ENCODE measurements at places on chromosomes 6 and 20.

GRCh38 chr6:127053875-127054235, 64.6 kb upstream of the RSPO3 start:
- no peak for DNase-seq

DNA sequence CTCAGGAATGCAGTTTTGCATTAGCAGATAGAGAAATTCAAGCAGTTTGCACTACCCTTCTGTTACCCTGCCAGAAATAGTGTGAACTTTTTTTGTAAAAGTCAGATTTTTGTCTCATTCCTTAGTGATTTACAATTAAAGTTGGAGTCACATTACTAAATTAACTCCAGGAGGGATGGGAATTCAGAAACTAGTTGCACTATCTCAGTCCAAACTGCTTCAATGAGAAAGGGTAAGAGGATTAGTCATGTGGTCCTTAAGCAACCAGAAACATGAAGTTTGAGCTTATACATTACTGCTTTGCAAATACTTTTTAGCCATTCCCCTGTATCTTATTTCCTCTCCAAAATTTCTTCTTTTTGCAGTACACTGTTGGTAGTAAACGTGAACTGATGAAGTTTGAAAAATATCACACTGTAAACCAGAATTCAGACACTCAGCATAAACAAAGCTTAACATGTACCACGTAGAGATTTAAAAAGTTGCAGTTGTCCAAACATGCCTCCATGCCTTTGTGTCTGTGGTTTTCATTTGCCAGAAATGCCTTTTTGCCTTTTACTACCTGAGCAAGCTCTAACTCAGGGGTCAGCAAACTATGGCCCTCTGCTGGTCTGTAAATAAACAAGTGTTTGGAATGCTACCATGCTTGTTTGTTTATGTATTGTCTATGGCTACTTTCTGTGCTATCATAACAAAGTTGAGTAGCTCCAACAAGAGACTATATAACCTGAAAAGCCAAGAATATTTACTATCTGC, 49.7 kb downstream of the TP53INP2 start:
- DNase-seq, result no peak

- no peak for DNase-seq
Measured at GRCh38 chr20:46991880-46992639, 97.4 kb downstream of the EYA2 start.

- DNase-seq, result no peak
Measured at GRCh38 chr6:83442752-83443151, 11.9 kb upstream of the ME1 start.

DNA sequence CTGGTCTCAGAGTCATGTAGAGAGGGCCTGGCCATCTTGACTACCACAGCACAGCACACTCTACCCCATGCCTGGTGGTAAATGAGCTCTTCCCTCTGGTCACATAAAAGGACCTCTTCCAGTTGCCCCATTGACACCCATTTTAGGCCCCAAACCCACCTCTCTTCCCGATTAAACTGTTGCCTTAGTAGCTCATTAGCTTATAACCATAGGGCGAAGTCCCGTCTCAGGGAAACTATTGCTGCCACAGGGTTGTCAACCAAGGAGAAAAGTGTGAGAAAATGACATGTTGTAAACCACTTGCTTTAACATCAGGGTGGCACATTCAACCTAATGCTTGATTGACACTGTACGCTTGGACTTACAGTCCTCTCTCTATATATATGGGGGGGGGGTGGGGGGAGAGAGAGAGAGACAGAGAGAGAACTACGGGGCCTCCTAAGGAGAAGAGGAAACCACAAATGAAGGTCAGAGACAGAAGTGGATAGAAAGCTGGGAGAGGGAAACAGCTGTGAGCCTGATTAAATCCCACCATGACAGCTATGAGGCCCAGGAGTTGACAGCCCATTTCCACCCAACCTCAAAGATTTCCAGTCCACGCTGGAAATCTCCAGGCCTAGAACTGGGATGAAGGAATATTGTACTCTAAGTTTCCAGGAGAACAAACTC, 14.9 kb upstream of the BTN1A1 start:
- no peak for DNase-seq

DNA sequence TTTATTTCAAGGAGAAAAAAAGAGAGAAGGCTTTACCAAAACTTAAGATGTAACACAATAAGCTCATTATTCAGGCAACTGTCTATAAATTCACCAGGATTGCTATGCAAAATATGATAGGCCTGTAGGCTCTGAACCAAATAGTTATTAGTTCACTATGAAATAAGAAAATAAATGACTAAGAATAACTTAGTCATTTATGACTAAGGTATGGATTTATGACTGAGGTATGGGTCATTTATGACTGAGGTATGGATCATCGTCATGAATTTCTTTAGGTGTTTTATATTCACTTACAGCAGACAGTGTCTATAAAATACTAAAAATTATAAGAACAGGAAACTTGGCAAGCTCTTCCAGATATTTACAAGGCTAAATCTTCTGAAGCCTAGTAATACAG, 52.1 kb upstream of the SNX9 start:
- DNase-seq, result no peak

DNA sequence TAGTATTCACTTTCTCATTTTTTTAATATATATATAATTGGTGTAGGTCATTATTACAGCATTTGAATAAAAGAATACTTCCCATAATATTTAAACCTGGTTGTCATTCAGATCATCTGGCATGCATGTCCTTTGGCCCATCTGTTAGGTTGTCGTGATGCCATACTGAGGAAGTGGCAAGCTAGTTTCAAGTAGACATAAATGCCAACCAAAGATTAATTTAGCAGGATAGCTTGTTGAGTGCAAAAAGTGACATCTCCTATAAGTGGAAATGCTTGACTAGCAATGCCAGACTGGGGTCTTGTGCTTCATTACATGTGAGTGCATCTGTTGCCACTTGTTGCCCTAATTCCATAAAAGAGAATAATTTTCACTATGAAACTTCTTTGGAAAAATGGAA, 1044.7 kb downstream of the GRIK2 start:
- DNase-seq, result no peak

- DNase-seq, result no peak
Measured at GRCh38 chr20:12924126-12924525, 84.6 kb upstream of the SPTLC3 start.

DNA sequence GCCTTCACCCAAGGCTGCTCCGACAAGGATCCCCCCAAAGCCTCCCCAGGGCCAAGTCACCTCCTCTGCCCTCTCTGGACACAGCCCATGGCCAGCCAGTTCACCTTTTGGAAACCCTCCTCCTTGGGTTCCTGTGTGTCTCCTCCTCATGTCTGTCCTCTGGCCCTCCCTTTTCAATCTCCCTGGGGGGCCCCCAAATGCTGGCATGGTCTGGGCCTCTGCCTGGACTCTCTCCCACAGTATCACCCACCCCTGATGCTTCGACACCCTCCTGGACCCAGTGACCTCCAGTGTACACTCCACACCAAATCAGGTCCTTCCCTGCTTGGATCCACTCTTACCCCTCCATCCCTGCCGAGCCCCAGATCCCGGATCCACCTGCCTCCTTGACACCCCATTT, 46.7 kb upstream of the NNAT start:
- DNase-seq, result no peak

DNA sequence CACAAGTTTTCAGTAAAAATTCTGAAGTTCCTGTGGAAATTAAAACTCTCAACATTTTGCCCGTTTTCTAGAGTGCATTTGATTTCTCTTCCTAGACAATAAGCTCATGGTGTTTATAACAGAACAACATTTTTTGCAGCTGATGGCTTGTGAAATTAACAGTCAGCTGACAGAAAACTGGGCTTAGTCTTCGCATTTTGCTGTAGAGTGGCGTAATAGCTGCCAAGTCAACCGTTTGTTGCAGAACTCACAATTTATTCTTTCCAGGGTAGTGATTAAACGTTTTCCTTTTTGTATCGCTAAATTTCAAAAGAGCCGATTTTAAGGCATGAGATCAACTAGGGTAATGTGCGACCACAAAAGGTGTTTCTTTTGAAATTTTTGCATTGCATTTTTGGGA, 1.4 kb downstream of the SPO11 start:
- no peak for DNase-seq

DNA sequence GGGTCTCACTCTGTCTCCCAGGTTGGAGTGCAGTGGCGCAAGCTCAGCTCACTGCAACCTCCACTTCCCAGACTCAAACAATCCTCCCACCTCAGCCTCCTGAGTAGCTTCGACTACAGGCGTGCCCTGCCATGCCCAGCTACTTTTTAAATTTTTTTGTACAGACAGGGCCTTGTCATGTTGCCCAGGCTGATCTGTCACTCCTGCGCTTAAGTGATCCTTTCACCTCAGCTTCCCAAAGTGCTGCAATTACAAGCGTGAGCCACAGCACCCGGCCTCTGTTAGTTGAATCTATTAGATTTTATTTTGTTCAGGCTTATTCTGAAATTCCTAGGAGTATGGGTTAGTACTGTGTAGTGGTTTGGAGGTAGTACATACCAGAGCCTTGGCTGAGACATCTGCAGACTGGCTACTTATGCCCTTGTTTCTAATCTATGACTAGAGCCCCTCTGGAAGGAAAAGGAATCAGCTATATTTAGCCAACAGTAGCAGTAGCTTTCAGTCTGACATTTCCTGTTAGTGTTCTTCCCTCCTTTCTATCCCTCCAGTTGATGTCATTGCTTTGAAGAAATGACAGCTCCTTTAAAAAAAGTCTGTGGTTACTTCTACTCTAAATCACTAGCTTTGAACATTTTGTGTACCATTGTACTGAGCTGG, 74.4 kb downstream of the ITCH start:
- no peak for DNase-seq

DNA sequence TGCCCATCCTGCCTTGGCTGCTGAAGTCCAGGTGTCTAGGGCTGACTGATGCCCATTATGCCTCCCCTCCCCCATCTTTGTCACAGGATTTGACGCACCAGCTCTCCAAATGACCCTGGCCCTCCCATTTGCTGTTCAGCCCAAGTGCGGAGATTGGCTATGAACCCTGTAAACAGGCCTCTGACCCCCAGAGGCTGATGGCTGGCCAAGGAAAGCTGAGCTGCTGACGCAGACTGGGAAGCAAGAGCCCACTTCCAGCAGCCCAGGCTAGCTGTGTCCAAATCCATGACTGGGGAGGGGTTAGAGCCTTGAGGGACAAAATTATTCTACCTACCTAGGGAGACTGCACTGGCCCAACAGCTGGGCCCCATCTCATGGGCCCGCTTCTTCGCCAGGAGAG, 797 bp upstream of the GNRH2 start:
- DNase-seq, result no peak

- DNase-seq, result no peak
Measured at GRCh38 chr6:5208471-5208971, 52.2 kb downstream of the LYRM4 start.

- DNase-seq, result no peak
Measured at GRCh38 chr20:58028123-58028522, 200.3 kb downstream of the ANKRD60 start.

- DNase-seq, result no peak
Measured at GRCh38 chr20:4896971-4897497, 104.3 kb downstream of the SLC23A2 start.

GRCh38 chr6:166045173-166045859, 122.3 kb downstream of the TBXT start:
- DNase-seq, result no peak

- no peak for DNase-seq
Measured at GRCh38 chr6:99219788-99220187, 129.7 kb downstream of the FAXC start.

- no peak for DNase-seq
Measured at GRCh38 chr6:97705568-97705967, 422.6 kb upstream of the MMS22L start.

GRCh38 chr6:109736273-109737025, 45.4 kb downstream of the FIG4 start:
- DNase-seq, result no peak

DNA sequence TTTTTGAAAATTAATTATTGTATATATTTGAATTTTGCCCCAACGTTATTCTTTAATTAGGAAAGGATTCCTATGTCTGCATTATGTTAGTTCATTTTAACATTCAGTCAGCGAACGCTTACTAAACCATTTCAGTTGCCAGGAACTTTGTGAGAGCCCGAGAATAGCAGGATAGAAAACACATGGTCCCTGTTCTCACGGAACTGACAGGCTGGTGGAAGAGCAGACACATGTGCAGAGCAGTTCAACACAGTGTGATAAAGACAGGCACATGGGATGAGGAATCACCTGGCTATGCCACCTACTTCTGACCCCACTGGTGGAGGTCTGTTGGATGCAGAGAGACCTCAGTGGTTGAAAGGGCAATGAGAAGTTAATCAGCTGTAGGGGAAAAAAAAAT, 367.2 kb downstream of the EPM2A start:
- DNase-seq, result no peak

All from stimulated activated CD8-positive, alpha-beta memory T cell treated with anti-CD3 and anti-CD28 coated beads, Interleukin-2, amount 100 ng/mL, for 1 hour (primary cell).